Activated T-cell treated with anti-CD3 and anti-CD28 coated beads, Interleukin-2, amount 50 U/mL, for 48 hours (primary cell): ENCODE measurements at places on chromosomes 5 and 9.

DNA sequence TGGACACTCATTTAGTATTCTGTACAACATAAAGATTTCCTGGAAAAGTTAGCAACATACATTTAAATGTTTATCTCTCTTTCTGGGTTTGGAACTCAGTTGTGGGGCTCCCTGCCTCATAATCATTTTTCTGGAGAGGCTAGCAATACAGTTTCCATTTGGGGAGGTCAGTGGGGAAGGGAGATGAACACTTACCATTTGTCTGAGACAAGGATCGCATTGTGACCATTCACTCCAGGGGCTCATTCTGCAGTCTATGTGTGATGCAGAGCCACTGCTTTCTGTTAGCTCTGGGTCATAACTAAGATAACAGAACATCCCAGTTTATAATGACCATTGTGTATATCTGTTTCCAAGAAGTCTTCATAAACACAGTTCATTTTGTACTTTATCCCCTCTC, 22.4 kb downstream of the C9 start:
- DNase-seq: no peak

DNA sequence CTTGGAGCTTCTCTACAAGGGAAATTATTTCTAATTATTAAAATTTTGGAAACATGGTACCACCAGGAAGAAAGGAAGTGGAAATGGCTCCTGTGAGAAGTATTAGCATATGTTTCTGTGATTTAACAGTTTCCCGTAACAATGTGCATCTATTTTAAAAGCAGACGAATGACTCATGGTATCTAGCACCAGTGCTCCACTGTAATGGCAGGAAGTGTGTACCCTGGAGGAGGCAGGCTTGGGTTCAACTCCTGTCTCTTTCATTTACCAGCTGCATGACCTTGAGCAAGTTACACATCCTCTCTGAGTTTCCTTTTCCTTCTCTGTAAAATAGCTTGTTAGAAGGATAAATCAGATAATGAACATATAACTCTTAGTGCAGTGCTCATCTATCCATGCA, 41.0 kb upstream of the ANGPTL2 start:
- peak; percentile 15 for DNase-seq

GRCh38 chr9:12818431-12819000, 43.7 kb downstream of the LURAP1L start:
- DNase-seq: no peak

DNA sequence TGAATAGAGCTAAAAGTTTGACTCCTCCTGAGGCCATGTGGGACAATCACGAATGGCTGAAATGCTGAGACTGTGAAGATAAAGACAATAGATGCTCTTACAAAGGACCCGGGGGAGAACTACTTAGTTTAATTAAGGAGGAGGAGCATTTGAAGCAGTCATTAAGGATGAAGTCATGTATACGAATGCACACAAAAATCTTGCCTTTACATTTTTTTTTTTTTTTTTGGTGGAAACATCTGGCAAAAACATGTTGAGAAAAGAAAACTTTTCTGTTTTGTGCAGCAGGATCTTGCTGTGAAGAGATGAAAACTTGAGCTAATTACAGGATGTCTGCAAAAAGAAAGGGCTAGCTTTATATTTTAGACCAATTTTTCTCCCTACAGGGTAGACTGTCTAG, 42.3 kb upstream of the NR3C1 start:
- no peak for DNase-seq

- no peak for DNase-seq
These were observed 10.4 kb downstream of the UIMC1 start for GRCh38 chr5:176995896-176996767.

GRCh38 chr9:123571240-123571639, 215.2 kb downstream of the CRB2 start:
- DNase-seq: no peak

GRCh38 chr5:52190737-52191136, 597.0 kb upstream of the ITGA1 start:
- DNase-seq: no peak

GRCh38 chr5:9781275-9781674, 151.1 kb upstream of the TAS2R1 start:
- no peak for DNase-seq

GRCh38 chr9:21801683-21802417, 586 bp upstream of the MTAP start:
- DNase-seq: peak; percentile 46

- no peak for DNase-seq
These were observed 387.9 kb upstream of the MEF2C start for GRCh38 chr5:89270901-89271300.

DNA sequence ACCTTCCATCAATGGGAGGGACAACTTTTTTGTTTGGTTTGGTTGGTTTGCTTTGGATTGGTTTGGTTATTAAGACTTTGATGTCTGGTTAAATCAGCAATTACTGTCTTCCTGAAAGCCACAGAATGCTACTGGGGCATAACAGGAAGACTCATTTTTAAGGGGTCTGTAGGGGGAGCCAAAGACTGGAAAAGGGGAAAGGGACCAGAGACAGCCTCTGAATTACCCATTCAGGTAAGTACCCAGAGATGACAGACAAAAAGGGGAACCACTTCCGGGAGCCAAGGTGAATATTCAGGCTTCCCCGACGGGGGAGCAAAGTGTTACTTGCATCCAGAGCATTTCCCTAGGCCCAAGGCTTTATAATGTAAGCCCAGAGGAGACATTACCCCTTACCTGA, 4.6 kb upstream of the FEM1C start:
- no peak for DNase-seq

DNA sequence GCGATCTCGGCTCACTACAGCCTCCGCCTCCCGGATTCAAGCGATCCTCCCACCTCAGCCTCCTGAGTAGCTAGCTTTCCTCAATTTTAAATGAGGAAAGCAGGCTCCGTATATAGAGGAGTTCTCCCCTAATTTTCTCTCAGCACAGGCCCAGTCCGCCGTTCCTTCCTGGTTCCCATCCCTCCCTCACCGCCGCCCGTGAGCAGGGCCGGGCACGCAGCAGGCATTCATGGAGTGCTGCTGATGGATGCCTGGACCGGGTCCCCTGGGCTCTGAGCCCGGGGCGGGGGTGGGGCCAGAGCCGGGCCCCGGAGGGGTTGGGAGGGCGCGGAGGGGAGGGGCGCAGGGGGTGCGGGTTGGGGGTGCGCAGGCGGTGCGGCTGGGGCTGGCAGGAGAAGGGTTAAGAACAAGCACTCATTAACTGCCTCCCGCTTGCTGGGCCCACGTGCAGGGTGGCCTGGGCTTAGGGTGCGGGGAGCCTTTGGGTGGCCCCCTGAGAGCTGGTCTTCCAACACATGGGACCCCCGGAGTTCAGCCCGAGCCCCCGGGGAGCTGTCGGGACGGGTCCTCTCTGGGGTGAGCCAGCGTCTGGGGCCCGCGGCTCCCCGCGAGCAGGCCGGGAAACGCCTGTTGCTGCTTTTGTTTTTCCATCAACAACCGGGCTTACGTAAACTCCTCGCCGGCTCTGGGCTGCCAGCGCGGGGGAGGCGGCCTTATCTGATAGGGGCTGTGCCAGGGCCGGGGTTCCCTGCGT, 33.7 kb downstream of the LHX2 start:
- no peak for DNase-seq

GRCh38 chr5:84715091-84715490, 330.4 kb upstream of the EDIL3 start:
- no peak for DNase-seq

DNA sequence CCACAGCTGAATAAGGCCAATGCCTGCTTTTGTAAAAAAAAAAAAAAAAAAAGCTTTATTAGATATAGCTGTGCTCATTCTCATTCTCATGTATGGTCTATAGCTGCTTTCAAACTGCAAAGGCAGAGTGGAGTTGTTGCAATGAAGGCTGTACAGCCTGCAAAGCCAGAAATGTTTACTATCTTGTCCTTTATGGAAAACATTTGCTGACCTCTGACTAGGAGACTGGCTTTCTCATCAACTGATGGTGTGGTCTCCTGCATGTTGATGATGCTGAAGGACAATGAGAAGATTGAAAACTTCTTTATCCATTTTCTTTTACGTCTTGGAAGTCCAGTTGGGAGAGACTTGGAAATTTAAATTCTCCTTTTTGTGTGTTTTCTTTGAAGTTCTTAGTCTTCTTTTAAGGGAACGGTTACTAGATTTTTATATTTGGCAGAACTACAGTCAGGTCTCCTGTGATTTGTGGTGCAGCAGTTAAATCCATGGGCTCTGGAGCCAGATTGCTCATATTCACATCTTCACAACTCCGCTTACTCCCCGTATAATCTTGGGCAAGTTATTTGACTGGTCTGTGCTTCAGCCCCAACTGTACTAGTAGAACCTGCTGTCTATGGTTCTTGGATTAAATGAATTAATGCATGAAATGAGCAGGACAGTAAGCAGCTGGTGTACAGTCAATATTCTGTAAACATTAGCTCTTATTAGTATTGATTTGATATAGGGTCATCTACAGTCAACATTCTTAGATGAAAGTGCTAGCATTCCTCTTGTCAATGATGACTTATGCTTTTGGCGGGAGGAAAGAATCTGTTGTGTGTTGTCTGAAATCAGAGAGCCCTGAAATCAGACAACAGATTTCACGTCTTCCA, 39.7 kb upstream of the BASP1 start:
- no peak for DNase-seq

DNA sequence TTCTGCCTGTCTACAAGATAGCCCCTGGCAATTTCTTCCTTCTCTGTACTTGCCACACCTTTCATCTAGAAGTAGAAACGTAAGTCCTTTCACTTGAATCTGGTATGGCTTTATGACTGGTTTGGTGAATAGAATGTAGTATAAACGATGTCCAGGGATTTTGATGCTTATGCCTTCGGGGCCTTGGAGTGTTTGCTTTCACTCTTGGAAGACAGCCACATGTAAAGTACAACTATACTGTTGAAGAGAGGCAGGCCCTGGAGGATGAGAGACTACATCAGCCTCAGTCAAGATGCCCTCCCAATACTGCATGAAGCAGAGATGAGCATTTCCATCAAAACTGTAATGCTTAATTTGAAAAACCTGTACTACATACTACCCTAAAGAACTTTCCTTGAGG, 553.8 kb upstream of the C9orf72 start:
- DNase-seq: no peak

DNA sequence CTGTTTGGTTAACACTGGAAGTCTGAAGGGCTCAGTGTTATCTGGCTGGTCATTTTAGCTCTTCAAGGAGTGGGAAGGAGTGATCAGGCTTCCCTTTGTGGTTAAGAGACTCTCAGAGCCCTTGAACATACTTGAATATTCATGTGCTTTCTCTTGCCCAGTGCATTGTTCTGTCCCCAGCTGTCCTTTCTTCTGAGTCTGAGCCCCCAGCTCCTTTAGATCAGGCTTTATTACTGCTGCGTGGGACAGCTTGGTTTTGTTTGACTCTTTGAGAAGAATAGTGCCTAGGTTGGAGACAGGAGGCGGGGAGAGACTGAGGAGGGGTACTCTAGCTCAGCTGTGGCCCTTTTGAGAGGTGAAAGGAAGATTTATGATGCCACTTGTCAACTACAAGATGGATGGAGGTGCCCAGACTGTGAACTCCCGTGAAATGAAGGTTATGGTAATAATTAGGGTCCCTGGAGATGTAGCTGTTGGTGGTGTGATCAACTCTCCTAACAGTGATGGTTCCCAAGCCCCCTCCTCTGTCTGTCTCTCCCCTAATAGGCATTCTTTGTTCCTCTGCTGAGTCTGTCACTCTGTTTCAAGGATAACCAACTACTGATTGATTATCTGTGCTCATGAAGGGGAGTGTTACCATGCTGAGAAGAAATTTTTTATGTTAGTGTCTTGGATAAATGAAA, 83.1 kb upstream of the GLRA1 start:
- DNase-seq: no peak

GRCh38 chr5:77339337-77339890, 128.9 kb downstream of the PDE8B start:
- no peak for DNase-seq

DNA sequence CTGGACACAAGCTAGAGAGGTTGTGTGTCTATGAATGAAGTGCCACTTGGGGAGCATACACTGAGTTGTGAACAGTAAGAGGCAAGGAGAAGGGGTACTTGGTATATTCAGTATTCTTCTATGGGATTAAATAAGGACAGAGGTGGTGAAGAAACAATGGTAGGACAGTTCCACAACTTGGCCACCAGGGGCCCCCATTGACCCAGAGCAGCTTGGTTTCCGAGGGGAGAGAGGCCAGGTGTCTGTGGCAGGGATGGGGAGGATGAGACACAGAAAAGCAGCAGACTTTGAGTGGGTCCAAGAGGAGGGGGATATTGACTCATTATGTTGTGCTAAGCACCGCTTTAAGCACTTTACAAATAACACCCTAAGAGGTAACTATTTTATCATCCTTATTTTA, 220.6 kb downstream of the MELK start:
- peak; percentile 31 for DNase-seq

- DNase-seq: no peak
These were observed 165.1 kb downstream of the TLR4 start for GRCh38 chr9:117869287-117869686.

DNA sequence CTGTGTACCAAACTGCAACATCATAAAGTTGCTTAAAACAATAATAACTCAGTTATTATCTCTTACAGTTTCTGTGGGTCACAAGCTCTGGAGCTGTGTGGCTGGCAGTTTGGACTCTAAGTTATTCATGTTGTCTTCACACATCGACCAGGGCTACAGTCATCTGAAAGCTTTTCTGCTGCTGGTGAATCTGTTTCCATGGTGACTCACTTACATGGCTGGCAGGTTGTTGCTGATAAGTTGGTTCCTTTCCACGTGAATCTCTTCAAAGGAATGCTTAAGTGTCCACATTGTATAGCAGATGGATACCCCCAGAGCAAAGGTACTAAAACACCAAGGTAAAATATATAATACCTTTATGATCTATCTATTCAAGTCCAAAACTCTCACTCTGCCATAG, 44.8 kb upstream of the CYLC2 start:
- no peak for DNase-seq

GRCh38 chr9:35618854-35619799, 914 bp upstream of the CD72 start:
- peak; percentile 68 for DNase-seq

- no peak for DNase-seq
These were observed 14.2 kb upstream of the CCNB1 start for GRCh38 chr5:69152731-69153130.

DNA sequence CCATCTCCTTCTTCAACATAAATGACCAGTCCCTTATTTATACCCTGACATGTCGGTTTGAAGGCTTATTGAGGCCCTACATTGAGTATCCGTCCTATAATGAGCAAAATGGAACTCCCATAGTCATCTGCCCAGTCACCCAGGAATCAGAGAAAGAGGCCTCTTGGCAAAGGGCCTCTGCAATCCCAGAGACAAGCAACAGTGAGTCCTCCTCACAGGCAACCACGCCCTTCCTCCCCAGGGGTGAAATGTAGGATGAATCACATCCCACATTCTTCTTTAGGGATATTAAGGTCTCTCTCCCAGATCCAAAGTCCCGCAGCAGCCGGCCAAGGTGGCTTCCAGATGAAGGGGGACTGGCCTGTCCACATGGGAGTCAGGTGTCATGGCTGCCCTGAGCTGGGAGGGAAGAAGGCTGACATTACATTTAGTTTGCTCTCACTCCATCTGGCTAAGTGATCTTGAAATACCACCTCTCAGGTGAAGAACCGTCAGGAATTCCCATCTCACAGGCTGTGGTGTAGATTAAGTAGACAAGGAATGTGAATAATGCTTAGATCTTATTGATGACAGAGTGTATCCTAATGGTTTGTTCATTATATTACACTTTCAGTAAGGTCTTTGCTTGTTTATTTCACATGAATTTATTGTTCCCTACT, 38.2 kb upstream of the BTNL3 start:
- DNase-seq: no peak
